Stimulated activated CD4-positive, alpha-beta T cell treated with anti-CD3 and anti-CD28 coated beads, Interleukin-12 subunit alpha, Interleukin-12 subunit beta, amount 100 ng/mL, for 24 hours (primary cell): ENCODE measurements at places on chromosomes 6 and 20.

DNA sequence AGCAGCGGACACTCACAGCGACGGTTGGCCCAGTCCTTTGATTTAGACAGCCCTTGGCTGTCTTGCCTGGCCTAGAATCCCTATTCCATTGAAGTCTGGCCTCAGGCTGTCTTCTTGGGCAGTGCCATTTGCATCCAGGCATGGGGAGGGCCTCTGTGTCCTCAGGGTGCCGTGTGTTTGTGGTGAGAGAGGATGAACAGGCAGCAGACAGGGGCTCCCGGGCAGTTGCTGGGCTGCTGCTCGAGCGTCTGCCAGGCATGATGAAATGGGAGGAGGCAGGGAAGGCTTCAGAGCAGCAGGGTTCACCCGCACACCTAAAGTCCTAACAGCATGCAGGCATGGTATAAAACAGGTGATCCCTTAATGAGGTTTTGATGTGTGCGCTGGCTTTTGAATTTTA lies 126.9 kb downstream of the SOBP start:
- no peak for DNase-seq

DNA sequence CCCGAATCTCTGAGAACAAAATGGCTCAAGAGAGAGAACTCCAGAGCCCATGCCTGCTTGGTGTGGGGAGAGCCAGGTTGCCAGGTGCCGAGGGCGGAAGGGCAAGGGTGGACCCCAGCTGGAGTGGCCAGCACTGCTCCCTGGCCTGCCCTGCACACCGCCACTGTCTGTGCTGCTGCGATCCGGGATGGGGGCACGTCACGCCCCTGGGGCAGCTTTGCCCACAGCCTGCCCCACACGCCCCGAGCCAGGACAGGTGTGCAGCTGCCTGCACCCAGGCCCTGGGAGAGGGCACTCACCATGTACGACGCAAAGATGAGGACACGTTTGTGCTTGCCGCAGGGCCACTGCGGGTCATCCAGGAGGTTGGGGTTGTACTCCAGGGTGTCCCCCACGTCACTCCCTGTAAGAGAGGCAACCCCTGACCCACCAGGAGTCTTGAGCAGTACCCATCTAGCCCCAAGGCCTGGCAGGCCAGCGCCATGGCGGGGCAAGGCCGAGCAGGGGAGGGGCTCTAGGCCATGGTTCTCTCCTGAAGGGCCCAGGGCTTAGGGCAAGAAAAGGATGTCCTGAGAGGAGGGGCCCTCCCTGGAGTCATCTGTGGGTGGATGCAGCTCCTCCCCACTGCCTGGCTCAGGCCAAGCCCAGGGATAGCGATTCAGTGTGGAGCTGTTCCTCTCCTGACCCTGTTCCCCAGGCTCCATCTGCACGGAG lies 5.9 kb downstream of the RPS21 start:
- DNase-seq: no peak

- no peak for DNase-seq
Observed at GRCh38 chr6:11333132-11333849, 100.8 kb upstream of the NEDD9 start.

GRCh38 chr6:658244-658643 lies 1.3 kb upstream of the HUS1B start:
- DNase-seq: no peak

DNA sequence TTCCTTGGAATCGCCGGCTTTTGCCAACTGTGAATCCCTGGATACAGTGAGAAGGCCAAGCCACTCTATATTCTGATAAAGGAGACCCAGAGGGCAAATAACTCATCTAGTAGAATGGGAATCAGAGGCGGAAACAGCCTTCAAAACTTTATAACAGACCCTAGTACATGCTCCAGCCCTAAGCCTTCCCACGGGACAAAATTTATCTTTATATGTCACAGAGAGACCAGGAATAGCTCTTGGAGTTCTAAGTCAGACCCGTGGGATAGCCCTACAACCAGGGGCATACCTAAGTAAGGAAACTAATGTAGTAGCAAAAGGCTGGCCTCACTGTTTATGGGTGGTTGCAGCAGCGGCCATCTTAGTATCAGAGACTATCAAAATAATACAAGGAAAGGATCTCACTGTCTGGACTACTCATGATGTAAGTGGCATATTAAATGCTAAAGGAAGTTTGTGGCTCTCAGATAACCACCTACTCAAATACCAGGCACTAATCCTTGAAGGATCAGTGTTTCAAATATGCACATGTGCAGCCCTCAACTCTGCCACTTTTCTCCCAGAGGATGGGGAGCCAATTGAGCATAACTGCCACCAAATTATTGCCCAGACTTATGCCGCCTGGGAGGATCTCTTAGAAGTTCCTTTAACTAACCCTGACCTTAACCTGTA lies 29.5 kb downstream of the CEP85L start:
- no peak for DNase-seq

- DNase-seq: no peak
Observed at GRCh38 chr6:42795651-42796050, 13.8 kb downstream of the BICRAL start.

GRCh38 chr6:84193114-84193708 lies 34.2 kb downstream of the CEP162 start:
- DNase-seq: no peak

DNA sequence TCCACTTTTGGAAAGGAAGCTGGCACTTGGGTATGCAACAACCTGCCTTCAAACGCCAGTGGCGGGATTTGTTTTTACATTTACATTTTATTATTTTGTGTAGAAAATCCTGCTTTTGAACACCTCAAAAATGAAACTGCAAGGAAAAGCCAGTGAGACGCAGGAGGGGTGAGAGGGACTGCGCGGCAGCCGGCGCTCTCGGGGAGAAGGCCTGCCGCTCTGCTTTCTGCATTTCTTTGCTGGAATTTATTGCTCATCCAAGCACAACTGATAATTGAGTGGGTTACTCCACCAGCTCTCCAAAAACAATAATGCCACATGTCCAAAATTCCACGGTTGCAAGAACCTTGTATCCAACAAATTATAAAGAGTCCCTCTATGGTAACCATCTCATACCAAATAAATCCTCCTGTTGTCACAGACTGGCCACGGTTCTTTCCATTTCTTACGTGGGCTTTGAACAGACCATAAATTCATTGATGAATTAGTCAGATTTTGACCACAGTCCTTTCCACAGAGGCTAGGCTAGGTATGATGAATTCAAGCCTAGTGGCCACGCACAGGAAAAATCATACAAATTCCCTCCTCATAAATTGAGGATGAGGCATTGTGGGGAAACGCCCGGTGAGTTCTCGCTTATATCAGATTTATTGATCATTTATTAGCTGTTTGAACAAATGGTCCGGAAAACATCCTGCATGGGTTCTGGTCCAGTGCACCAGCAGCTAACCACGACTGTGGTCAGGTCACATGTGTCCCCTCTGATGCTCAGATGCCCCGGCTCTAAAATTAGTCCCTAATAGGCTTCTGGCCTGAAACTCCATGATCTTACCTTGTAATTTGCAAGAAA lies 31.6 kb upstream of the FOXC1 start:
- no peak for DNase-seq

DNA sequence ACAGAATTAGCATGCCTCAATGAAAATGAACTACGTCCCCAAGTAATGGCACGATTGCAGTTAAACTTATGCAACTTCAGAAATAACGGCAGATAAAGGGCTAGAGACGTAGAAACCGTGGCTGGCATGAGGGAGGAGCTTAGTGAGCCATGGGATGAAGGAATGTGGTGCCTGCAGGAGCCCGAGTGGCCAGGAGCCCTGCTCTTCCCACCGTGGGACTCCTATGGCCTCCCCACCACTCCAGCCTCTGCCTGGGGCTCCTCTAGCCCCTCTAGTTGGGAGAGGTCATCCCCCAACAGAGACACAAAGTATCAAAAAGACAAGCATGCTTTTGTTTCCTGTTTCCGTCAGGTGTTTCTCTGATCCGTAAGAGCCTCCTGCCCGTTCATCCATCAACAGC lies 75.1 kb upstream of the BHLHE23 start:
- DNase-seq: no peak

- DNase-seq: no peak
Observed at GRCh38 chr6:31351401-31352309, 5.3 kb downstream of the HLA-B start.

DNA sequence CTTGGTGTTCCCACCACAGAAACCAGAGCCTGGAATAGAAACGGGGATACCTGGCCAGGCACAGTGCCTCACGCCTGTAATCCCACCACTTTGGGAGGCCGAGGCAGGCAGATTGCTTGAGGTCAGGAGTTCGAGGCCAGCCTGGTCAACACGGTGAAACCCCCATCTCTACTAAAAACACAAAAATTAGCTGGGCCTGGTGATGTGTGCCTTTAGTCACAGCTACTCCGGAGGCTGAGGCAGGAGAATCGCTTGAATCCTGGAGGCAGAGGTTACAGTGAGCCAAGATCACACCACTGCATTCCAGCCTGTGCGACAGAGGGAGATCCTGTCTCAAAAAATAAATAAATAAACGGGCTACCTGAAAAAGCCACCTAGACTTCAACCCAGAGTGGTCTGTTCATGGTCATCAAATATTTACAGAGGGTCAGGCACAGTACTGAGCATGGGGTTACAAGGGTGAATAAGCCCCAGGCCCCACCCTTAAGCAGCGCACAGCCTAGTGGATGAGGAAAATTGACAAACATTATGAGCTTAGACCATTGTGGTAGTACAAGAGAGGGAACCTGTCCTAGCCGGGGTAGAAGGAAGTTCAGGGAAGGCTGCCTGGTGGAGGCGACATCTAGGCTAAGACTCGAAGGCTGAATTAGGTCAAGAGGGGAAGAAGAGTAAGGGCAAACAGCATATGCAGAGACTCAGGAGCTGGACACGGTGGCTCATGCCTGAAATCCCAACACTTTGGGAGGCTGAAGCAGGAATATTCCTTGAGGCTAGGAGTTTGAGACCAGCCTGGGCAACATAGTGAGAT lies 7.2 kb upstream of the PCIF1 start:
- no peak for DNase-seq

GRCh38 chr20:24359321-24360027 lies 110.0 kb upstream of the SYNDIG1 start:
- no peak for DNase-seq

DNA sequence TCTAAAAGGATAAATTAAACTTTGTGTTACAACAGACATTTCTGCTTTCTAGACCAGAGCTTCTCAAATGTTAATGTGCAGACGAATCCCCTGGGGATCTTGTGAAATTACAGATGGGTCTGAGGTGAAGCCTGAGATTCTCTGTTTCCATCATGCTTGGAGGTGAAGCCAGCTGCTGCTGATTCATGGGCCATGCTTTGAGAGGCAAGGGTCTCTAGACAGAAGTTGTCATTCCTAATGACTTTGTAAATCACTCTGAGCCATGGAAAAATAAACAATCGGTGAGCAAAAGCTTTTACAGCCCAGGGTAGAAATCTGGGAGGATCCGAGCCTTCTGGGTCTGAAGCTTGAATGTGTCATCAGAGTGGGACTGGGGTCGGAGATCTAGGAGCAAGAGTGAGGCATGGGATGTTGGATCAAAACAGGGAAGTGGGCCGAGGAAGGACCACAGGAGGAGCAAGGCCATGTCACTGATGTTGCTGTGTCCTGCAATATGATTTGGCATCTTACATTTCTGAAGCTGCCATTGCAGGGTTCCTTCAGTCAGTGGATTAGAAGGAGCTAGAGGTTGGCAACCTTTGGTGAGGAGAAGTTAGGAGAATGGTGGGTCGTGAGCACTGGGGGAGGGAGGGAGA lies 77.3 kb downstream of the TRMT11 start:
- no peak for DNase-seq

DNA sequence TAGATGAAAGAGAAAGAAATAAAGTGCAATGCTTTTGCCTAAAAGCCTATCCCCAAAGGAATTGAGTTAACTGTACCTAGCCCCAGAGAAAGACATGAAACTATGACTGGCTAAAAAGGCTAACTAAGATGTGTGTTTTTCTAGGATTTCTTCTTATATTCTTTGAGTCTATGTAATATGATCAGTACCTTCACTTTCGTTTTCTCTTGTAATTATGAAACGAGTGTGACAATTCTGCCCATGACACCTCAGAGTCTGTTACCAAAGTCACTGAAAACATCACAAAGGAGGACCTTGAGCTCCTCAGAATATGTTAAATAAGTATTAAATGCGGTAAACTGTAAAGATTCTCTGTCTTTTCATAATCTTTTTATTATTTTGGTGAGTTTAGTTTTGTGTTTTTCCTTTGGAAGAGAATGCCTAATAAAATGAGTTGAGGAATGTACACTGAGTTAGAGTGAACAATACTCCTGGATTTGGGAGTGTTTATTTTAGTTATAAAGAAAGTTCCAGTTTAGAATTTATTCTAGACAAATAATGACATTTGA lies 141.3 kb downstream of the FUT9 start:
- DNase-seq: no peak

DNA sequence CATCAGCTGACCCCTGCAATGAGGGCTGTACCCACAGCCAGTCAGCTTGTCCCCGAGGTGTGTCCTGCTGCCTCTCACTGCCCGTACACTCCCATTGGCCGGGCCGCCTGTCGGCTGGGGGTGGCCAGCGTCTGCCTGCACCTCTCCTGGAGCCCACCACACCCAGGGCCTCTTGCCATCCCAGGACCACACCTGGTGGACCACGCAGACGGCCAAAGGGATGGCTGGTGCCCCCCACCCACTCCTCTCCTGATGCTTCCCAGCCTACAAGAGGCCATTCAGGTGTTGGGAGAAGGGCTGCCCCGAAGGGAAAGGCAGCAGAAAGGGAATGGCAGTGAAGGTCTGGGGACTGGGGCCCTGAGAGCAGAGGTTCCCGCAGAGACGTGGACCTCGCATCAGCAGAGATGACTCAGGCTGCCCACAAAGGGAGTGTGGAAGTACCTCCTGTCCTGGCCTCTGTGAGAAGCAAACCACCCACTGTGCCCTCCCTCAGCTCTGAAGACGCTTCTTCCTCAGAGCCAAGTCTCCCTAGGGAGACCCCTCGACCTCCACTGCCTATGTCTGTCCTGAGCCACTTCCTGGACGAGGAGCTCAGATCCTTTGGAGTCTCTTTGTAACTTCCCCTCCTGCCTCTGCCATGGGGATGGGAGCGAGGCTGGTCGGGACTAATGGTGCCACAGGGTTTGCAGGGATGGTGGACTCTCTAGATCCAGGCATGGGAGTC lies 60.9 kb downstream of the PYGB start:
- no peak for DNase-seq

- DNase-seq: peak; percentile 91
Observed at GRCh38 chr6:26026833-26027490, 60.3 kb upstream of the HFE start.

GRCh38 chr6:14474816-14475215 lies 357.2 kb downstream of the CD83 start:
- DNase-seq: no peak

GRCh38 chr6:34657307-34657978 lies 39.1 kb downstream of the ILRUN start:
- DNase-seq: no peak

GRCh38 chr6:13398069-13398381 lies 69.7 kb upstream of the TBC1D7 start:
- no peak for DNase-seq

- no peak for DNase-seq
Observed at GRCh38 chr20:61184194-61184593, 67.9 kb upstream of the CDH4 start.

DNA sequence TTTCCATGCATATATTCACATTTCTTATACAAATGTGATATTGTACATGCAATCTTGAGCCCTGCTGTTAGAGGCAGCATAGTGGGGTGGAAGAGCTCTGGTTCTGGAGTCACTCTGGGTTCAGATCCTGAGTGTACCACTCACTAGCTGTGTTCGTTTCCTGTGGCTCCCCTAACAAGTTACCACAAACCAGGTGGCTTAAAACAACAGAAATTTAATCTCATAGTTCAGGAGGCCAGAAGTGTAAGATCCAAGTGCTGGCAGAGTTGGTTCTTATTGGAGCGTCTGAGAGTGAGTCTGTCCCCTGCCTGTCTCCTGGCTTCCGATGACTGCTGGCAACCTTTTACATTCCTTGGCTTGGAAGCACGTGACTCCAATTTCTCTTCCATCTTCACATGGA lies 115.6 kb downstream of the MAP3K7 start:
- no peak for DNase-seq

- no peak for DNase-seq
Observed at GRCh38 chr20:4158466-4159050, 143.2 kb upstream of the RNF24 start.
